ENCODE measurements at places on chromosomes 12 and 14. TPM values are rescaled to one million over a fixed set of nuclear protein-coding genes. Genes with fewer than 3 reads are reported as not detected.

GRCh38 chr12:42794806-42795205 lies 205.3 kb upstream of the PRICKLE1 start:
- no peaks in the 10 kb centered on the region for H3K4me1 ChIP-seq
- no peaks in the 10 kb centered on the region for H3K36me3 ChIP-seq
- no peak overlapping the region for H3K4me3 ChIP-seq
- no peak overlapping the region for H3K27ac ChIP-seq
- no peak for DNase-seq

GRCh38 chr12:94848966-94849365 lies 154.5 kb downstream of the NDUFA12 start:
- H3K4me3 ChIP-seq, result no peak overlapping the region
- H3K4me1 ChIP-seq, result no peaks in the 10 kb centered on the region

- no peaks in the 10 kb centered on the region for H3K36me3 ChIP-seq
- no peaks in the 10 kb centered on the region for H3K4me1 ChIP-seq
- H3K27ac ChIP-seq, result no peak overlapping the region
- no peak for DNase-seq
- H3K27me3 ChIP-seq, result peaks cover 2% of the 10 kb centered on the region
- H3K4me3 ChIP-seq, result no peak overlapping the region
These were observed 621.0 kb downstream of the BCL11B start for GRCh38 chr14:98651037-98651436.

KRT81 gene
- total RNA-seq, result 0.04 TPM

Data from muscle of leg (tissue), 16 donors.